ENCODE measurements at places on chromosomes 16 and 17. TPM values are rescaled to one million over a fixed set of nuclear protein-coding genes. Genes with fewer than 3 reads are reported as not detected.

SLC25A19 gene
- total RNA-seq: 13.6 TPM

STAT5A gene
- 5.5 TPM for total RNA-seq

TNP2 gene
- total RNA-seq: not detected

CRISPLD2 gene
- total RNA-seq: 0.95 TPM

CDRT15 gene
- not detected for total RNA-seq

CDH8 gene
- 8.2 TPM for total RNA-seq

RPRML gene
- total RNA-seq: not detected

RANBP10 gene
- 8.8 TPM for total RNA-seq

TAF15 gene
- total RNA-seq: 31.1 TPM

KIF19 gene
- not detected for total RNA-seq

SPNS3 gene
- 1.1 TPM for total RNA-seq

CBFA2T3 gene
- 0.05 TPM for total RNA-seq

TMIGD1 gene
- not detected for total RNA-seq

ASPSCR1 gene
- 25.8 TPM for total RNA-seq

KRT40 gene
- total RNA-seq: not detected

HSD17B2 gene
- not detected for total RNA-seq

GRAPL gene
- total RNA-seq: not detected

PRRT2 gene
- total RNA-seq: 3.3 TPM

HNF1B gene
- total RNA-seq: not detected

KRTAP1-1 gene
- not detected for total RNA-seq

SLC16A13 gene
- 0.74 TPM for total RNA-seq

CCDC200 gene
- not detected for total RNA-seq

FOXL1 gene
- 7.6 TPM for total RNA-seq

SHCBP1 gene
- total RNA-seq: 66.0 TPM

IRX5 gene
- 1.9 TPM for total RNA-seq

CCL1 gene
- total RNA-seq: not detected

SLC9A5 gene
- total RNA-seq: 0.03 TPM

RMI2 gene
- total RNA-seq: 29.8 TPM

OTOP2 gene
- total RNA-seq: not detected

ZC3H18 gene
- 17.7 TPM for total RNA-seq

EVI2B gene
- total RNA-seq: 0.60 TPM

PLCG2 gene
- total RNA-seq: 3.9 TPM

PIRT gene
- not detected for total RNA-seq

COX6A2 gene
- total RNA-seq: not detected

ENPP7 gene
- not detected for total RNA-seq

CA7 gene
- not detected for total RNA-seq

CCL14 gene
- total RNA-seq: not detected

LDHD gene
- 0.65 TPM for total RNA-seq

GGT6 gene
- not detected for total RNA-seq

DOC2B gene
- total RNA-seq: 0.14 TPM

RFFL gene
- 12.5 TPM for total RNA-seq

LPCAT2 gene
- total RNA-seq: 18.6 TPM

CFAP97D1 gene
- total RNA-seq: 0.24 TPM

ZNF747 gene
- 2.5 TPM for total RNA-seq

CCL7 gene
- not detected for total RNA-seq

UBE2Z gene
- 112 TPM for total RNA-seq

POLR3K gene
- 11.7 TPM for total RNA-seq

TBX2 gene
- 2.6 TPM for total RNA-seq

RGS9 gene
- 2.0 TPM for total RNA-seq

UNC45B gene
- total RNA-seq: not detected

HBQ1 gene
- total RNA-seq: not detected

LGALS9B gene
- not detected for total RNA-seq

C16orf96 gene
- not detected for total RNA-seq

ZFP3 gene
- total RNA-seq: 0.72 TPM

FAHD1 gene
- total RNA-seq: 77.1 TPM
